ENCODE measurements at places on chromosomes 4 and X.

GRCh38 chrX:50579955-50580354, 109.3 kb upstream of the DGKK start:
- peak; percentile 49 for DNase-seq

GRCh38 chr4:88822034-88822789, 124.6 kb upstream of the NAP1L5 start:
- DNase-seq = no peak

- peak; percentile 1 for DNase-seq
These were observed 214.2 kb downstream of the RELL1 start for GRCh38 chr4:37471971-37472370.

GRCh38 chrX:4764888-4765287, 1051.4 kb upstream of the PRKX start:
- peak; percentile 21 for DNase-seq

- DNase-seq = peak; percentile 42
These were observed 345.3 kb downstream of the SPRY1 start for GRCh38 chr4:123741906-123742305.

DNA sequence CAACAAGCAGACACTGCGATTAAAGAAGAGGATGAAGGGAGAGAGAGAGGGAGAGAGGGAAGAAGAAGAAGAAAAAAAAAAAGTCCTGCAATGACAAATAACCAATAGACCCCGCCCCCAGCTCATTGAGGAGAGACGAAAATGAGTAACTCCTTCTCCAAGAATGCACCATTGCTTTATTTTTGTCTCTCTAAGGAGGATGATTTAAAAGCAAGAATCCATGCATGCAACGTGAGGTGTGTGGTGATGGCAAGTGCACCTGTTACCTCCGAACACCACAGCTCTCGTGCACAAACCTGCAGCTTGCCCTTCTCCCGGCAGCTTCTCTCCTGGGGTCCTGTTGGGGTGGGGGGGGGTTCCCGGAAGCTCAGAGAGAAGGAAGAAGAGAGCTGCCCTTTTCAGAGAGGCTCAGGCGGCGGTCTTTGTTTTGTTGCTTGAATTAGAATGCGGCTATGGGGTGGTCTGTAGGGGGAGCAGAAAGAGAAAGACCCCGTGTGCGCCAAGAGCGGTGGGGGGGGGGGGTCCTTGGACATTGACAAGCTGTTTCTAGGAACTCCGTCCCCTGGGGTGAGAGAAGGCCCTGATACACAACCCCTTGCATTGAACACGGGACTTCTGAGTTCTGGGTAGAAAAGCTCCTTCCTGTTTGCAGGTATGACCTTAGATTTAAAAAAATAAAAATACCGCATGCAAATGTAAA, 100.7 kb downstream of the CRLF2 start:
- no peak for DNase-seq

GRCh38 chr4:56698329-56698728, 17.2 kb upstream of the HOPX start:
- peak; percentile 45 for DNase-seq

DNA sequence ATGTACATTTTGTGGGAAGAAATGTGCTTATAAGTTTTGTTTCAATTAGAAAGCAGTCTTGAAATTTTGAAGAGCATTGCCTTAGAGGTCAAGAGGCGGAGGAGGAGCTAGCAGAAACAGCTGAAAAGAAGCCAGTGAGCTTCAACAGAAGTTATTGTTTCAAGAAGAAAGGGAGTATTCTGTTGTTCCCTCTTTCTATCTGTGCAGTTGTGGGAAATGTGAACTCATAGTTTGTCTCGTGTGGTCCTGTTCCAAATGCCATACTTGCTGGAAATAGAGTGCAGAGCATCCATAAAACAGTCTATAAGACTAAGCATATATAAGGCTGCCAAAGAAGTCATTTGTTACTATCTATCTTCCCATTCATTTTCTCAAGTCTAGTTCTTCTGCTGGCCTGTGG, 1015.7 kb downstream of the DMD start:
- DNase-seq = no peak

DNA sequence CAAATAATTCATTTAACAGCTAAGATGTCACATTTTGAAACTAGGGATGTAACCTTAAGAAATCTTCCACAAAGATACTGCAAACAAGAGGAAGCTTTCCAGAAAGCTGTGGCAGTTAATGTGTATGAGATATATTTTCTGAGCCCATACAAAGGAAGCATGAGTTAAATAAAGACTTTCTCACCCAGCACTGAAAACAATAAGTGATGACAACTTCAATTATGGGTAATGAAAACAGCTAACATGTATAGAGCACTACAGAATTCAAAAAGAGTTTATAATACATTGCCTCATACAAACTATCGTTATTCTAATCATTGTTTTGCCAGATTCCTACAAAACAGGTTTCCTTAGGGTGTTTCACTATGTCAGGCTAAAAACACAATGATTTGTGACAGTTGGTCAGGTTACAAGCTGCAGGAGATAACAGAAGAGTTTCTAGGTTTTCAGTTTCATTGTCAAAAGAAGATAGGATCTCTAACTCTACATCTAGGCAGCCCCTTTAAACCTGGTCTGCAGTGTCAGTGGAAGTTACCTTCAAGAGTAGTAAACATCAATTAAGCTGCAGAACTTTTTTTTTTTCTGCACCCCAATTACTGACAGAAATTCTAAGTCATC, 618.1 kb upstream of the ADGRL3 start:
- DNase-seq = no peak

DNA sequence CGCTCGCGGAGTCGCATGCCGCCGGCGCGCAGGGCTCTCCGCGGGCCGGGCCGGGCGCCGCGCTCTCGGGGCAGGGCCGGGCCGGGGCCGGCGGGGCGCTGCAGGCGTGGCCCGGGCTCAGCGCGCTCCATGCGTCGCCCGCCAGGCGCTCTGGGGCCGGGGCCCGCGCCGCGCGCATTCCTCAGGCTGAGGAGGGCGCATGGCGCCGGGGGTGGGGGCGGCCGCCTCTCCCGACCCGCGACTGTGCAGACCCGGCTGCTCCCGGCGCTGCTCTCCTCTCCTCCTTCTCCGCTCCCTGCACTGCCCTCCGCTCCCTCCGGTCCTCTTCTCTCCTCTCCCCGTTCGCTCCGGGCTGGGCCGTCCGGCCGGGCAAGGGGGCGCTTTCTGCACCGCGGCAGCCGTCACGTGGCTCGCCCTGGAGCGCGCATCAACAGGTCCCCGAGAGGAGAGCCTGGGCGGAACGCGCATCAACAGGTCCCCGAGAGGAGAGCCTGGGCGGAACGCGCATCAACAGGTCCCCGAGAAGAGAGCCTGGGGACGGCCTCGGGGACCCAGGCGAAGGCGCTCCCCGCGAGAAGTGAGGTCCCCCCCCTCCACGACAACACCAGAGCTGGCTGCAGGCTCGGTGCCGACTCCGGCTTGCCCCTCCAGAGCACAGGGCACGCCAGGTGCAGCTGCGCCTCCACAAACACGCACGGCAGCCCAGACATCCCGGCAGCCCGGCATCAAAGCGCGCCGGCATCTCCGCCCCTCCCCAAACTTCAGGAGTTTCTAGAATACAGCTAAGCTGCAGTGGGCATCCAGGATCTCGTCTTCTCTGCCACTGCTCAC, 12.9 kb downstream of the PPP2R3B start:
- DNase-seq = peak; percentile 22

- no peak for DNase-seq
These were observed 84.3 kb upstream of the PLAC1 start for GRCh38 chrX:134742573-134742972.

- DNase-seq = no peak
These were observed 6.9 kb downstream of the CXCL3 start for GRCh38 chr4:74031576-74031975.

GRCh38 chr4:78553529-78554060, 2.0 kb downstream of the ANXA3 start:
- no peak for DNase-seq

- peak; percentile 36 for DNase-seq
These were observed 155.2 kb downstream of the SMIM20 start for GRCh38 chr4:26069218-26069617.

GRCh38 chrX:11367609-11368430, 74.6 kb downstream of the AMELX start:
- no peak for DNase-seq

GRCh38 chr4:186203406-186203805, 12.0 kb downstream of the CYP4V2 start:
- no peak for DNase-seq

- DNase-seq = peak; percentile 6
These were observed 61.5 kb upstream of the FAM241A start for GRCh38 chr4:112083587-112084347.

DNA sequence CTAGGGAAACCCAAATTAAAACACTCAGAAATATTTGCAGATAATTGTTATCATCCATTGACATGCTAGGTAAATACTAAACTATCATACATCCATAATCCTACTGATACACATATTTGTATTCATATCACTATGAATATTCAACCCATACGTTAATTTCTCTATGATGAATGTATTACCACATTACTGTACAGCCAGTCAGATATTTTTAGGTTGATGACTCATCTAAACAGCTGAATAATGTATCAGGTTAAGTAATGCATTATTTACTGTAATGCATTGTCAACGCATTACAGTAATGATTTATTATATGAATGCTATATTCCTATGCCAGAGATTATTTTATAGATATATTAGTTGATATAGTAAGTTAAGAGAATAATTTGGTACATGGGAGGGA, 37.1 kb downstream of the VEGFC start:
- DNase-seq = no peak

DNA sequence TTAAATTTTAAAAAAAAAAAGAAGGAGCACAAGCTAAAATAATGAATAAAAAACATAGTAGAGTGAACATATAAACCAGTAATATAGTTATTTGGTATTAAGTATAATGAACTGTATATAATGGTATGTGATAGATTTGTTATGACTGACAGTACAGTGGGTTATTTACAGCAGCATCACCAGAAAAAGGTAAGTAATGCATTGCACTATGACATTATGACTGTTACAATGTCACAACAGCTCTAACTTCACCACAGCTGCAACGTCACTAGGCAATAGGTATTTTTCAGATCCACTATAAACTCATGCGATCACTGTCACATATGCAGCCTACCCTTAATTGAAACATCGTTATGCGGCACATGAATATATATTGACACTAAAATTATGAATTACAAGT, 72.5 kb downstream of the COX7B2 start:
- DNase-seq = no peak

GRCh38 chr4:176339936-176340761, 20.4 kb downstream of the SPCS3 start:
- no peak for DNase-seq

DNA sequence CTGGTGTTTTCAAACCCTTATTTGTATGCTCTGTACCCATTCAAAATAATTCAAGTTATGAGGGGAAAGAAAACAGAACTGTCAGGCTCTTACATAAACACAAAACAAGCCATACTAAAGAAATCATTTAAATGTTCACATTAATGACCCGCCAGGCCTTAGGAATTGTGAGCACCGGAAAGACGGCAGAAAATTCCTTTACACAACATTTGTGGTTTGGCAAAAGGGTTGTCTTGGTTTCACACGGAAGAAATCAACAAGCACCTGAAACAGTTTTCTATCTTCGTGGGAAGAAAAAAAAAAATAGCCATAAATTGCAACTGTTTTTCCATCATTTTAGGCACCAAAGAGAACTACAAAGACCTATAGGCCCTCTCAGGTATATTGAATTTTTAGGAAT, 188.5 kb upstream of the FTHL17 start:
- no peak for DNase-seq
